ENCODE measurements at places on chromosomes 13 and 19.

DNA sequence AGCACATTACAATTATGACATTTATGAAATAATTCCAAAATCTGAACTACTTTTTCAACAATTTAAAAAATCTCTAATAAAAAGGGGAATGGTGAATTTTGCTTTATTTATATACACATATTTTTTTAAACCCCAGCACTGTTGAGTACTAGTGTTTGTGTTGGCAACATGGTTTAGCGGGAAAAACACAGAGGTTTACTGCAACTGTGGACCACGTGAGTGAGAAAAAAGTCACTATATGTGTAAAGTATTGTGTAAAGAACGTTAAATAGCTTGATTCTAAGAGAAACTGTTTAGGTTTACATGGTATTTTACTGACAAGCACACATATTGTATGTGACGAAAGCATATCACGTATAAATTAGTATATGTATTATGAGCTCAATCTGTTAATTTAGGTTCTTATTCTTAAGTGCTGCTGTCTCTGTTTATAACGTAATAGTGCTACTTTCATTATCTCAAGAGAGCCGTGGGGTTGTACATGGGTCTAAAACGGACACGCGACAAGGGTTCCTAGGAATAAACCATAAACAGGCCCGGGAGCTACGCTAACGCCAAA is 617 bp downstream of the SKA3 start:
- no peak for DNase-seq

DNA sequence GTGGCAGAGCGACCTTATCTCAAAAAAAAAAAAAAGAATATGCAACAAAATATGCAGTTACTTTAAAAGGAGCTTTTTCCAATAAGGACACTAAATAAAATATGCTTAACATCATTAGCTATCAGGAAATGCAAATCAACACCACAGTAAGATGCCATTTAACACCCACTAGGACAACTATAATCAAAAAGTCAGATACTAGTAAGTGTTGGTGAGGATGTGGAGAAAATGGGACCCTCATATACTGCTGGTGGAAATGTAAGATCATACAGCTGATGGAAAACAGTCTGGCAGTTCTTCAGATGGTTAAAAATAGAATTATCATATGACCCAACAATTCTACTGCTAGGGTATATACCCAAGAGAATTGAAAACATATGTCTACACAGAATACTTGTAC is 24.5 kb upstream of the AKT2 start:
- DNase-seq = no peak

- DNase-seq = no peak
Measured at GRCh38 chr13:112983428-112984196, 14.6 kb downstream of the MCF2L start.

GRCh38 chr19:44807162-44807561 is 1.7 kb upstream of the BCAM start:
- DNase-seq = no peak

DNA sequence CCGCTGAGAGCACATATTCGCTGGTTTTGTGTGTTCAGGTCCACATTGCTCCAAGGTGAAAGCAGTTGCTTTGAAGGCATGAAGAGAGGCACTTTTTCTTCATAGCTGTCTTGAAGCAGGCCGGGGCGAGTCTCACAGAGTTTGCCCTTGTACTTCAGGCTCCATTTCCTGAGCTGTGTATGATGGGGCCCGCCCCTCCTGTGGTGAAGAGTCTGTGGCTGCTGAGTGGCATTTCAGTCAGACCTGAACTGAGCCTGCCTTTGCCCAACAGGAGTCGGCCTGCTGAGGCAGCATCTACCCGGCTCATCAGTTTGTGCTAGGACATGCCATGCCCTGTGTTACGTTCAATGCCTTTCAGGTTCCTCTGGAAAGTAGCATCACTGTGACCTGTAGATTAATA is 44.4 kb upstream of the C1QTNF9 start:
- no peak for DNase-seq

GRCh38 chr19:11452620-11453310 is 17.3 kb downstream of the PRKCSH start:
- DNase-seq = no peak

DNA sequence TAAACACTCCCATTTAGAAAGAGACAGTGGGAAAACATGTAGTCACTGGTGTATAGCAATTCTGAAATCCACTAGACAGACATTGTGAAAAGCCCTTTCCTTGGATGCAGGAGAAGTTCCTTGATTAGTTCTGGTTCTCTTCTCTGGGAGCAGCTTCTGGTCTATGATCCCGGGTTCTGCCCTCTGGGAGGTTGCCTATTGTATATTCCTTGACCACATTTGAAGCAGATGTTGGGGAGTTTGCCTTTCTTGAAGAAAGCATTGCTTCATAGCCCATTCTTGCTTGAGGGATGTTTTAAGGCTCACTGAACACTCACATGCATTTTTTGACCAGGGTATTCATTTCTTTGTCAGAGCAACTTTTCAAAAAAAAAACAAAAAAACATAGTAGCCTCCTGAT is 211.9 kb downstream of the NDFIP2 start:
- DNase-seq = no peak

- no peak for DNase-seq
Measured at GRCh38 chr13:91295712-91296410, 51.6 kb upstream of the MIR17HG start.

DNA sequence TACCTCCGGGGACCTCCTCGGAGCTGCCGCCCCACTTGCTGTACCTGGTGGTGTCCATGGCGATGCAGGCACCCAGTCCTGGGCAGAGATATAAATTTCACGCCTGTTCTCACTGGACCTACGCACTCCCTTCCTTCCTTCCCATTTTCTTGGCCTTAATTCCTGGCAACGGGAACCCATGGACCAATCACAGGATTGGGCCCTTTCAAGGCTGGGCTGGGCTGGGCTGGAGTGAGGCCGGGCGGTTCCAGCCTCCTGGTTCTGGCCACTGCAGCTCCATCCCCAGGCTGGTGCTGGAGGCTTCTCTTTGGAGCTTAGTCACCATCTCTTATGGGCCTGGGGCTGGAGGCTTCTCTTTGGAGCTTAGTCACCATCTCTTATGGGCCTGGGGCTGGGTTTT is at the start of gene CLEC4G:
Gene CLEC4G, minus strand, starts transcription at position 66 of the 400 bp plus-strand sequence. Its CDS starts 8 bp downstream, at position 58.
- no peak for DNase-seq

DNA sequence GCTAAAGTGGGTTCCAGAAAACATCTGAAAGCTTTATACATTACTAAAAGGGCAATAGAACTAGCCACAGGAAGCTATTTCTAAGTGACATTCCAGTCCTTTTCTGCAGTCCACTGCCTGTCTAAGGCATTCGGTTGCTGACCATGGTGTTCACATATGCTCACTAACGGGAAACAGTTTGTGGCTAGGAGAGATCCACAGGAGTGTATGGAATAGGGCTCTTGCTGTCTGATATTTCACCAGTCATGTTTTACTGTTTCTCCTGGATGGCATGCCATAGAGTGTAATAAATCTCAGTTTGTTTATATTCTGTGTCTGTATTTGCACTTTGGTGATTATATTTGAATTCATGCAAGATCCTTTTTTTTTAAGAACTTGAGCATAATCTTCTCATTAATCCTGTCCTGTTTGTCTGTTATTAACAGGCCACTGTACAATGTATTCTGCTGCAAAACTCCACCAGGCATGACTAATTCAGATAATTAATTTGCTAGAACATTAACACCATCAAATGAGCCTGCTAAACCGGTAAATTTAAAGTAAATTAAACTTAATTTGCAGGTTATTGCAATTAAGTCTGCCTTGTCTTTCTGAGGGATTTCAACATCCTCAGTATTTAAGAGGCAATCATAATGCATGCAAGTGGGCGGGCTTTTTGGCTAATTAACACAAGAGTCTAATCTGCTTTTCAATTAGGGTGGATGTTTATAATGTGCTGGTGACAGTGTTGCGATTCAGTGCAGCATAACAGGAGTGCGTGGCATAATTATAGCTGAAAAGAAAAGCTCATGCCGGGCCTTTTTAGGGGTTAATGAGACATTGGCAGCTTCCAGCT is 201.3 kb downstream of the POU4F1 start:
- DNase-seq = no peak

DNA sequence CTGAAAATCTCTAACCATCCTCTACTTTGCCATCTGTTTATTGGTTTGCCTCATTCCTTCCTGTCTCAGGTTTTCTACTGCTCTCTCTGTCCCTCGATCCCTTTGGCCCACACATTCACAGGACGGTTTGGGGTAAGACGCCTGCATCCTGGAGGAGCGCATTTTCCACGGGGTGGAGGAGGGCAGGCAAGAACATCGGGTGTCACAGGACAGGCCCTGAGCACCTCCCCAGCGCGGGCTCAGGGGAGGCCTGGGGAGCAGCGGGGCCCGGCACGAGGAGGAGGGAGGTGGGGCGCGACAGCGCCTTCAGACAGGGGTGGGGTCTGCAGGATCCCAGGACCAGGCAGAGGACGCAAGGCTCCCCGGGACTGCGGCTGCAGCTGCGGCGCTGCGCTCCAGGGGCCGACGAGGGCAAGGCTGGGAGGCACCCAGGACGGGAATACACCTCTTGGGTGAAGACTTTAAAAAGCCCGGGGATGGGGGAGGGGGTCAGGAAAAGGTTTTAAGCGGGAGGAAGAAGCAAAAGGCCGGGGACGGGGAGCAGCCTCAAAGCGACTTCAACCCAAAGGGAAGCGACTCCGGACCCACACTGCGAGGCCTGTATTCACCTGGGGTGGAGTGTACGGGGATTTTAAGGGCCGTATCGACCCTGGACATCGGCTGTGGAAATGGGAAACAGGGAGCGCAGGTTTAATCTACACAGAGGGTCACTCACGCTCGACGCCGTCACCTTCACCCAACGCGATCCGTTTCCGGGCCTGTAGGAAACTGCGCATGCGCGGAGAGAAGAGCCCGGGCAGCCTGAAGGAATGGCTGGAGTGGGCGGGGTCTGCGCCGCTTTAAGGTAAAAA is at the start of gene ZNF415:
Gene ZNF415, minus strand, starts transcription at position 770 of the 851 bp plus-strand sequence. CDS start 10,234 bp downstream, outside the sequence.
- peak; percentile 85 for DNase-seq

- no peak for DNase-seq
Measured at GRCh38 chr19:18591735-18592385, 3.3 kb downstream of the REX1BD start.

GRCh38 chr19:45428384-45429231 is 4.9 kb upstream of the ERCC1 start:
- no peak for DNase-seq

- DNase-seq = no peak
Measured at GRCh38 chr13:21663197-21663596, 7.7 kb upstream of the FGF9 start.

DNA sequence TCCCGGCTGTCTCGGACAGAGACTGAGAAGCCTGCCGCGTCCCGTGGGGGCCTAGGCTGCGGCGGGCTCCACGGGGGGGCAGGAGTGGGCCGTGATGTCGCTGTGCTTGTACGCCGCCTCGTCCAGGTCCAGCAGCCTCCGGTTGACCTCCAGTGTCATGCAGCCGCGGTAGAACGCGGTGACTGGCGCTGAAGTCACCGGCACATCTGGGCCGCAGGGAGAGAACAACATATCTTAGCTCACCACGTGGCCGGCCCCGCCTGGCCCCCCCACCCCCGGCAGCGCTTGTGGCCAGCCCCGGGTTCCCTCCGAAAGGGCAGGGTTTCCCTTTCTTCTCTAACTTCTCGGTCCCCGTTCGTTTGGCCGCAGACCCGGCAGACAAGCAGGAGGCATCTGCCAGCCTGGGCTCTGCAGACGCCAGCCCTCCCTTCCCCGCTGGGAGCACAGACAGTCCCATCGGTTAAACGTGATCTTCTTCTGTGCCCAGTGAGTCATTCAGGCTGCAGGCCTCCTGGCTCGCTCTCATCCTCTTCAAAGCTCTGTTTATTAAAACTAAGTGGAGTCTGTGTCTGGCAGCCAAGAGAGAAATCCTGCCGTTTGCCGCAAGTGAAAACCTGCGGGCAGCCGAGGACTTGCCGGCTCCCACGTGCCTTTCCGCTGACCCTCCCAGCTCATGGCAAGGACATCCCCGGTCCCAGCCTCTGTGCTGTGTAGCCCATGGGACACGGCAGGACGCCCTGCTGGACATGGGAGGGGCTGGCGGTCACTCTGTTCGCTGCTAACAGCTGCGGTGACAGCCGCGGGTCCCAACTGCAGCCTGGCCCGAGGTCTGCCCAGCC is 42.8 kb downstream of the GAS6 start:
- DNase-seq = peak; percentile 81

DNA sequence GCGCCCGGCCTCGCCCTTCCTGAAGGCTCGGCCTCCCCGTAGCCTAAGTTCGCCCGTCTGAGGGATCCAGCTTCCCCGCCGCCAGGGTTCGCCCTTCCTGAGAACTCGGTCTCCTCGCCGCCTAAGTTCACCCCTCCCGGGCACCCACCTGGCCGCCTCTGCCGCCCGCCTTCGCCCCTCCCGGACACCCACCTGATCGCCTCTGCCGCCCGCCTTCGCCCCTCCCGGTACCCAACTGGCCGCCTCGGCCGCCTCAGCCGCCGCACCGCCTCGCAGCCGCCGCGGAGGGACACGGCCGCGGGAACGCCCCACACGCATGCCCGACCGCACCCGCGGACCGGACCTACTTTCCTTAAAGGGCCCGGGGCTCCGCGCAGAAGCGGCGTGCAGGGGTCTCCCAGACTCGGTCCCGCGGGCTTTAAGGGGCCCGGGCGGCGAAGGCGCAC is at the start of gene MOB3A:
Gene MOB3A, minus strand, starts transcription at position 293 of the 446 bp plus-strand sequence. CDS start 17,766 bp downstream, outside the sequence.
- no peak for DNase-seq

DNA sequence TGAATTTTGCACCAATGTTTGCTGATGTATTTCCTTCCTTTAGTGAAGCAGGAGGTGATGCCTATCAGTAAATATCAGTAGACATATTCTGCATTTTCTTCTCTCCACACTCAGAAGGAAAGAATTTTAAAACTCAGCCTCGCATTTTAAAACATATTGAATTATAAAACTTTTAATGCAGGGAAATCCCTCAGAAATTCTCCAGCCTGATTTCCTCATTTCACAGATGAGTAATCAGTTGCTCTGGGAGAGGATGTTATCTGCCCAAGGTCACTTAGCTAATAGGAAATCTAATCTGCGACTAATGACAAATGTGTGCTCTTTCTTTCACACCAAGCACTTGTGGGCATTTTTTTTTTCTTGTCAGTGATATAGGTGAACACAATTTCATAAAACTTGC is 320.6 kb downstream of the ITGBL1 start:
- DNase-seq = no peak

DNA sequence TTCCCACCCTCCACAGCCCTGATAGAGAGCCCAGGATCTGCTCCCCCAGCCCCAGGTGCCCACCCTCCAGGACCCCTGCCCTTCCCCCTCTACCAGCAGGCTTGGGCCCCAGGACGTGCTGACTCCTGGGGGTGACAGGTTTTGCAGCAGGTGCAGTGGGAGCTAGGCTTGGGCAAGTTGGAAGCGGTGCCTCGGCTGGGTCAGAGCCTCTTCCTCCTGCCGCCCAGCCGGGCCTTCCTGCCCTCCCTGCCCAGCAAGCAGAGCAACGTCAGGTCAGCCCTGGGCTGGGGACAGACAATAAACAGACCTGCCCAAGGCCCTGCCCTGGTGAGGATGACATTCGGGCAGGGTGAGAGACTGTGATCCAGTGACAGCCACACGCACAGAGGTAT is 9.2 kb upstream of the NCCRP1 start:
- no peak for DNase-seq

DNA sequence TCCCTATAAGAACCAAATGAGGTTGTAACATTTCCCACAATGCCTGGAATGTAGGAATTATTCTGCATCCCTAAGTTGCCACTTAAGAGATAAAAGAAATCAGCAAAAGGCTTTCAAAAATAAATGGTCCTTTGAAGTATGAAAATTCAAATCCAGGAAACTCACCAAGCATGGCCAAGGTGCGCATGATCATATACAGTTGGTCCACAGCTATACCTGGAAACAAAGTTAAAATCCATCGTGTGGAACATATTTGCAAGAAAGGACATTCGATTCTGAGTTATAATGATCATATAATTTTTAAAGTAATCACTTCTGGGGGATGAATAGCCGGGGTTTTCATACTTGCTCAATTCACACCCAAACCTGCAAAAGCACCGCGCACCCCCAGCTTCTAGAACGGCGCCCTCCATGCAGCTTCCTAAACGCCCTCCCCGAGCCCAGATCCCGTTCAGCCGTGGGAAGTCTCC is 525 bp downstream of the CARS2 start:
- DNase-seq = no peak

- no peak for DNase-seq
Measured at GRCh38 chr13:77353995-77354394, 27.1 kb upstream of the MYCBP2 start.

Data from sciatic nerve (tissue), 2 donors.